Placental pericyte (primary cell): ENCODE measurements at places on chromosomes 5 and 9. TPM values are rescaled to one million over a fixed set of nuclear protein-coding genes. Genes with fewer than 3 reads are reported as not detected.

STPG3 gene
- not detected in 2 replicates for total RNA-seq

CD14 gene
- 1.3 and 1.8 TPM in 2 replicates for total RNA-seq

BAAT gene
- total RNA-seq: 0.14 TPM in 1 of 2 replicates, not detected in the other

PCA3 gene
- total RNA-seq: not detected in 2 replicates

MRPS2 gene
- 33.4 and 35.0 TPM in 2 replicates for total RNA-seq

ST8SIA4 gene
- total RNA-seq: 3.0 and 15.3 TPM in 2 replicates

C5orf63 gene
- total RNA-seq: 3.5 and 3.6 TPM in 2 replicates

DPM2 gene
- total RNA-seq: 14.7 and 18.0 TPM in 2 replicates

KCTD16 gene
- 1.1 and 3.7 TPM in 2 replicates for total RNA-seq

C9orf85 gene
- 9.3 and 14.2 TPM in 2 replicates for total RNA-seq

PGM5 gene
- 2.0 and 6.6 TPM in 2 replicates for total RNA-seq

CXCL14 gene
- total RNA-seq: 0.14 TPM in 1 of 2 replicates, not detected in the other

SLU7 gene
- 30.1 and 120 TPM in 2 replicates for total RNA-seq

FCN2 gene
- total RNA-seq: not detected in 2 replicates

TMEM215 gene
- total RNA-seq: not detected in 2 replicates

REEP2 gene
- 5.9 TPM in 2 replicates for total RNA-seq

SLC45A2 gene
- total RNA-seq: under 0.01 TPM in 1 of 2 replicates, not detected in the other

IFNA2 gene
- not detected in 2 replicates for total RNA-seq

UBE2QL1 gene
- total RNA-seq: not detected in 2 replicates

GABRB2 gene
- under 0.01 and 0.43 TPM in 2 replicates for total RNA-seq

PFN3 gene
- not detected in 2 replicates for total RNA-seq

PRPF4 gene
- 22.8 and 50.7 TPM in 2 replicates for total RNA-seq

NSG2 gene
- not detected in 2 replicates for total RNA-seq

RABEPK gene
- total RNA-seq: 26.0 and 38.4 TPM in 2 replicates

NUTM2G gene
- total RNA-seq: not detected in 2 replicates

ZNF879 gene
- total RNA-seq: 2.6 and 3.3 TPM in 2 replicates

KIF4B gene
- total RNA-seq: 0.14 TPM in 1 of 2 replicates, not detected in the other

SH3TC2 gene
- 0.44 and 10.6 TPM in 2 replicates for total RNA-seq

TCF7 gene
- total RNA-seq: 0.44 and 3.9 TPM in 2 replicates

MORN5 gene
- 0.29 TPM in 1 of 2 replicates, not detected in the other for total RNA-seq

LCN1 gene
- total RNA-seq: not detected in 2 replicates

ARSI gene
- total RNA-seq: 28.2 and 54.7 TPM in 2 replicates

FOXD1 gene
- total RNA-seq: 2.4 and 23.6 TPM in 2 replicates

SPRY4 gene
- total RNA-seq: 67.6 and 125 TPM in 2 replicates

CAVIN4 gene
- total RNA-seq: 0.66 and 3.7 TPM in 2 replicates

ZDHHC12 gene
- 67.0 and 73.5 TPM in 2 replicates for total RNA-seq

IFNB1 gene
- not detected in 2 replicates for total RNA-seq

RFESD gene
- 1.0 and 2.0 TPM in 2 replicates for total RNA-seq

CFAP90 gene
- 0.22 TPM in 1 of 2 replicates, not detected in the other for total RNA-seq

ASS1 gene
- 22.0 and 199 TPM in 2 replicates for total RNA-seq

FST gene
- 70.2 and 72.0 TPM in 2 replicates for total RNA-seq

COMMD10 gene
- total RNA-seq: 21.2 and 38.5 TPM in 2 replicates

GARIN3 gene
- not detected in 2 replicates for total RNA-seq

PIP5K1B gene
- total RNA-seq: under 0.01 TPM in 2 replicates

OLFML2A gene
- total RNA-seq: 11.5 and 23.2 TPM in 2 replicates

MLANA gene
- not detected in 2 replicates for total RNA-seq

C9 gene
- 0.44 TPM in 1 of 2 replicates, not detected in the other for total RNA-seq

TAS2R1 gene
- 0.29 TPM in 1 of 2 replicates, not detected in the other for total RNA-seq

BTNL3 gene
- not detected in 2 replicates for total RNA-seq

KIF24 gene
- 0.66 and 9.9 TPM in 2 replicates for total RNA-seq

PAEP gene
- total RNA-seq: not detected in 2 replicates

COL5A1 gene
- total RNA-seq: 457 and 467 TPM in 2 replicates

N4BP3 gene
- total RNA-seq: 0.22 and 0.43 TPM in 2 replicates

SNAPC4 gene
- 7.7 and 9.6 TPM in 2 replicates for total RNA-seq

WDR5 gene
- 13.8 and 27.9 TPM in 2 replicates for total RNA-seq

TNC gene
- 83.6 and 326 TPM in 2 replicates for total RNA-seq

TAF11L5 gene
- total RNA-seq: not detected in 2 replicates

LCN9 gene
- not detected in 2 replicates for total RNA-seq

NUP188 gene
- total RNA-seq: 56.7 and 99.2 TPM in 2 replicates
